ENCODE measurements at places on chromosomes 2 and 18. TPM values are rescaled to one million over a fixed set of nuclear protein-coding genes. Genes with fewer than 3 reads are reported as not detected.

Gene GAD1
- total RNA-seq, result 17.8 TPM

Gene SF3B6
- 115 TPM for total RNA-seq

Gene MATN3
- not detected for total RNA-seq

Gene COL3A1
- total RNA-seq, result 0.12 TPM

Gene GNAL
- 1.6 TPM for total RNA-seq

Gene GALNT1
- total RNA-seq, result 45.6 TPM

Gene DNER
- not detected for total RNA-seq

Gene CYP27C1
- total RNA-seq, result not detected

Gene GYPC
- 144 TPM for total RNA-seq

- no peak for DNase-seq
Measured at GRCh38 chr2:149057401-149057800, 18.9 kb downstream of the LYPD6B start.

DNA sequence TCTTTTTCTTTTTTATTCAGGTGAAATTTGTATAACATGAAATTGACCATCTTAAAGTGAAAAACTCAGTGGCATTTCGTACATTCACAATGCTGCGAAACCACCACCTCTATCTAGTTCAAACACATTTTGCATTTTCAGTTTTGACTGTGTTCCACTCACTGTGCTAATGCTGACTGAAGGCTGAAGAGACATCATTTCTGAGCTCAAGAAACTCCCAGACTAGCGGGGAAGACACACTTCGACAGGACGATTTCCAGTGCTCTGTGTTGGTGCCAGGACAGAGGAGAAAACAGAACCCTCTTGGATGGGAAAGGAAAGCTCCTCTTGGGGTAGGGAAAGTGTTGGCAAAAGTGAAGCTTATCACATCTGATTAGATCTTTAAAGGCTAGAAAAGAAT, 44.2 kb upstream of the CBLN2 start:
- DNase-seq, result no peak

- DNase-seq, result no peak
Measured at GRCh38 chr2:46361920-46362666, 64.9 kb downstream of the EPAS1 start.

GRCh38 chr18:62023536-62023935, 130.7 kb upstream of the RNF152 start:
- no peak for DNase-seq

DNA sequence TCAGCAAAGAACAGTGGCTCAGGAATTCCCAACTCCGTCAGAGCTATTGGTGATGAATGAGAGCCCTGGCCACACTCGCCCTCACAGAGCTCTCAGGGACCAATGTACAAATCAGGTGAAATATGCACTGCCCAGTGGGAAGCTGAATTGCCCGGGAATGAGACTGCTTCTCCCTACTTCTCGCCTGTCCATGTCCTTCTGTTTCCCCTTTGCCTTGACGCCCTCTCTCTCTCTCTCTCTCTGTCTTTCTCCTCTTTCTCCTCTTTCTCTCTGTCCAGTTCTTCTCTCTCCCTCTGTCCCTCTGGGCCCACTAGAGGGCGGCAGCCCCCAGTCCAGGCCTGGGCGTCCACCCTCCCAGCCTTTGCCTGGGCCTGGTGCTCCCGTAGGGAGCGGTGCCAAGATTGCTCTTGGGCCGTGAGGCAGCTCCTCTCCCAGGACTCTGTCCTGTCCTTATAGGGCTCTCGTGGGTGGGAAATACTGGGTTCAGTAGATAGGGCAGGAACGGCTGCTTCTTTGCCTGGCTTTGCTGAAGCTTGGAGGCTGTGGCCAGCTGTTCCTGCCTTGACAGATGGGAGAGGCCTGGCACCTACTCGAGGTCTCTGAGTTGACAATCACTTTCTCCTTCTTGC, 28.4 kb upstream of the PUM2 start:
- no peak for DNase-seq

- DNase-seq, result peak; percentile 58
Measured at GRCh38 chr2:10331702-10332401, 29.1 kb downstream of the HPCAL1 start.

- DNase-seq, result no peak
Measured at GRCh38 chr2:140041239-140041638, 1261.0 kb upstream of the NXPH2 start.

- DNase-seq, result no peak
Measured at GRCh38 chr2:26176279-26176615, 3.4 kb downstream of the GAREM2 start.

GRCh38 chr2:102114851-102115497, 27.6 kb upstream of the IL1R1 start:
- DNase-seq, result no peak

DNA sequence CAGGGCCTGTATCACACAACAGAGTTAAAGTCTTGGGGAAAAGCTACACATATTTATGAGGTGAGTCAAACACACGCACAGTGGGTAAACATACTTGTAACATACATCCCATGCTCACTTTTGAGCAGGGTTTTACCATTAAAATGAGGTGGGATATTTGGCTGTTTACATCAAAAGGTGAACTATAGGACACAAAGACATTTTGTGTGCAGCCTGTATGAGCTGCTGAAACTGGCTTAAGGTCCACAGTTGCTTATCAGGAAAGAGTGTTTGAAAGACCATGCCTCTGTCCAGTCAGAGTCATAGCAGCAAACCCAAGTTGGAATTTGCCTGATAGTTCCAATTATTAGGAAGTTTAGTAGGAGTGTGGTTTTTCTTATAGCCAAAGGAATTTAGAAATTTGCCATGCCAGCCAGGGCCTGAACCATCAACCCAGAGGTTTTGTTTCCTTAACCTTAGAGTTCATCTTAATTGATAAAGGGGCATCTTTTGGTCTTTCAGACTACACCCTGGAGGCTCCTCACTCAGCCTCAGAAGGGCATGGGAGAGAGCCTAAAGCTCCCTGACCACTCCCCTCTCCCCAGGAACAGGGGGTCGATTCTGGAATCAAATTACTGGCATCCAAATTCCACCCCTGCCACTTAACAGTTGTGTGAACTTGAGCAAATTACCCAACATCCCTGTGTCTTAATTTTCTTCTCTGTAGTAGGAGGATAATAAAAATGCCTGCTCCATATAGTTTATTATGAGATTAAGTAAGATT, 29.9 kb upstream of the L3MBTL4 start:
- DNase-seq, result no peak

DNA sequence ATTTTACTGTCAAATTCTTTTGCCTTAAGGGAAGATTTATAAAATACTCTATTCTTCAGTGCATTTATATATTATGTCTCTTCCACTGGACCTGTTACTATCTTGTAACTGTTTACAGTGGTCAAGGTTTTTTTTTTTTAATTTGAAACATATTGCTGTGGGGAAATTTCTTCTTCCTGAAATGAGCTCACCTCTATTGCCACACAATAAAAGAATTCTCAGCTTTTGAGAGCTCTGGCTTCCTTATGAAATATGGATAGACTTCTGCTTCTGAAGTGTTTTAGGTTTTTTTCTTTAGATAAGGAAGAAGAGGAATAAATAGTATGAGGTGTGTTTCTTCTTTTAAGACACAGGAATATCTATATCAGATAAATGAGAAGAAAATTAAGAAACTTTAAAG, 7.7 kb downstream of the VRK2 start:
- no peak for DNase-seq

GRCh38 chr2:129499747-129500146, 479.7 kb upstream of the RAB6C start:
- no peak for DNase-seq

DNA sequence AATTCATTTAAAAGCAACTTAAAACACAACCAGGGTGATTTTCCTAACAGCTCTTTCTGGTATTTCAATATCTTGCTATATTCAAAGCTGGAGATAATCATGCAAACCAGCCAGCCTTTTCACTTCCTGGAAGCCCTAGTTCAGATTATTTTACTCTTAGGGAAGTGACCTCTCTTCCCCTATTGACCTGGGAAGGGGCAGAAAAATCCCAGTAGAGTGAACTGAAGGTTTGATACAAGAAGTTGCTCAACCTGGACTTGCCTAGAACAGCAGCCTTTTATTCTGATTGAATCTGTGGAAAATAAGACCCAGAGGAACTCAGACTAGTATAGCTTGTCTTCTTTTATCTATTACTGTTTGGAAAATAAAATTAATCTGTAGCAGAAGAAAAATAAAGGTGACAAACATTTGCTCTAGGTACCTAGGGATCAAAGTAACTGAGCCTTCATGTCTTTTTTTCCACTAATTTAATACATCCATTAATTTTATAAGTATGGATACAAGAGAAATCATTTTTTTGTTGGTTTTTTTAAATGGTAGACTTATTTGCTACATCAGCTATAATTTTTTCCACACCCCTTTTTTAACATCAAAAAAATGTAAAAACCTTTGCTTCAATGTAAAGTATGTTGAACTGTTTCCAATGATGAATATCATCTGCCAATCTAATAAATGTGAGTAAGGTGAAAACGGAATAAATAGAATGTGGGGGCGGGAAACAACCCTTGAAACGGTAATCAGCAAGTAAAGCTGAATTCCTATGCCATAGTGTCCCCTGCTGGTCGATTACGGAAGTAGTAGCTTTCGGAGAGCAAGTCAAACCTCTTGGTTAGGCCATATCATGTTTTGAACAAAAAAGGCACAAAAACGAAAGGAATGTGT, 629.9 kb downstream of the NRXN1 start:
- DNase-seq, result peak; percentile 34

GRCh38 chr2:175576875-175577274, 395.4 kb upstream of the ATP5MC3 start:
- no peak for DNase-seq

GRCh38 chr2:105486762-105487141, 87.9 kb upstream of the FHL2 start:
- DNase-seq, result no peak

- DNase-seq, result no peak
Measured at GRCh38 chr2:217008794-217009193, 148.9 kb upstream of the TNP1 start.

DNA sequence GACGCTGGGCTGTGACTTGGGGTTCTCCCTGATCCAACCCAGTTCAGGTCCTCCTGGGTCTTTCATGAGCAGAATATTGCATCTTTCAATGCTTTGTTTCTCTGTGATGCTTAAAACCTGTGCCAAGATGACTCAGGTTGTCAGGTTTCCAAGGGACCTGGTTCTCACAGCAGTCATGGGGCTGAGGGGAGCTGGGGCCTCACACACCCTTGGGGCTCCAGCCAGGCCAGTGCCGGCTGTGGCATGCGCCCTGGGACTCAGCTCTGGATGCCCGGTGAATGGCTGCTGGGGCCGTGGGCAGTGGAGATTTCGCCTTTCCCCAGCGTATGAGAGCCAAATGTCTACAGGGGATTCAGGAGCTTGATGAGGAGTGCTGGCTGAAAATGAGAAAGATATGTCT, 29.6 kb downstream of the EDAR start:
- DNase-seq, result no peak

DNA sequence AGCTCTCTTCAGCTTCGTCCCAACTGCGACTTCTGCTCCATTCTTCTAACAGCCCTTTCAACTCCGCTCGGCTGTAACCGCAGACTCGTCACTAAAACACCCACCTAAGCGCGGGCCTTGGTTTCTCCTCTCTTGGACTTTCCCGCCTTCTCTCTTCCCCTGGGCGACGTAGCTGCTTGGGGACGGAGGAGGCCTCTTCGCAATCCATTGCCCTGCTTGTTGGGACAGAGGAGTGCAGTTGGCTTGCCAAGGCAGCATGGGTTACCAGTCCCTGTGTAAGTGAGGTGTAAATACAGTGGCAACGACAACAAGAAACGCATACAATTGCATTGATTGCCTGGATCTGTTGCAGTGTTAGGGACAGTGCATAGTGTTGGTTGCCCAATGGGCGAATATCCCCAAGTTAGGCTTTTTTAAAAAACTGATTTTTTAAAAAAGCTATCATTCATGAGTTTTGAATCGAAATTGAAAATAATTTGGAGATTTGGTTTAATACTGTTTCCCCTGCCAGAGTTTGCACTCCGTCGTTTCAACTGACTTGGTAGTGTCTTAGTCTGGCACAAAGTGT, 484 bp upstream of the DARS1 start:
- DNase-seq, result peak; percentile 83

DNA sequence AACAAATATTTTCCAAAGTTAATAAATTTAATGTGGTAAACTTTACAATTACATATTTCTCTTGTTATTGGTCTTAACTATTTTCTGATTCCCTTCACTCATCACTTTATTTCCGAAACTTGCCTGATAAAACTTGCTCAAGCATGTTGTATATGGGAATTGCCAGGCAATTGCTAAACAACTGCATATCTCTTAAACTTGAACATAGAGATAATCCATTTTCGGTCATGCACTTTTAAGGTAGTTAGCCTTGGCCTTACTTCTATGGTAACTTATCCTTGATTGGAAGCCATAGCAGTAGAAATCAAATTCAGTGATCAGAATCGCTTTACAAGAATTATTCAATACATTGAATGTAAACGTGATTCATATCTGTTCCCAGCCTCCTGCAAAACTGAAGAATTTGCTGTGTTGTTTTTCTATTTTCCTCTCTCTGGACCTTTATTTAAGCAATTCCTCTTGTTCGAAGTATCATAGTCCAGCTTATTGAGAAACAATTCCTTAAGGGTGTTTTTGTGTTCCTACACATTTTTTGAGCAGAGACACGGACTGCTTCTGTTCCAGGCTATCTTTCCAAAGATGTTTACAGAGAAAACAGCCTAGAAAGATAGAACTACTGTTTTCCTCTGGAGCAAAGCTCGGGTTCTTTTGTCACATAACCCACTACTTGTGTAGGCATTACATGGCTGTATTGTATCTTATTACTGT, 674.3 kb downstream of the IRS1 start:
- DNase-seq, result no peak

GRCh38 chr2:175323162-175323561, 141.7 kb upstream of the ATP5MC3 start:
- DNase-seq, result no peak

- DNase-seq, result no peak
Measured at GRCh38 chr2:159096901-159097300, 128.5 kb downstream of the TANC1 start.

DNA sequence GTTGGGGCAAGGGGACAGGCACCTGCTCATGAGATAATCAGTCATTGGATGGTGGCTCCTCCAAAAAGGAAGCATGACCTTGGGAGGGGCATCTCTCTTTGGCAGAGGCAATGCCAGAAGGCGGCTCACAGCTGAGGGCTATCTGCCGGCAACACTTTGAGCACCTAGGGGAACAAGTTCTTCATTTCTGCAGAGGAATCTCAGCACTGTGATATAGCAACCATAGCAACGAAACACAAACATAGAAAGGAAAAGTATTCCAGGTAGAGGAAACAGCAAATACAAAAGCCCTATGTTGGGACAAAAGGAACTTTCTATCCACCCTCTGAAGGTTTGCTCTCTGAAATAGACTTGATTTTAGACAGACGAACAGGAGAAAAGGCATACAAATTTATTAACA, 89.1 kb upstream of the NEDD4L start:
- DNase-seq, result no peak

DNA sequence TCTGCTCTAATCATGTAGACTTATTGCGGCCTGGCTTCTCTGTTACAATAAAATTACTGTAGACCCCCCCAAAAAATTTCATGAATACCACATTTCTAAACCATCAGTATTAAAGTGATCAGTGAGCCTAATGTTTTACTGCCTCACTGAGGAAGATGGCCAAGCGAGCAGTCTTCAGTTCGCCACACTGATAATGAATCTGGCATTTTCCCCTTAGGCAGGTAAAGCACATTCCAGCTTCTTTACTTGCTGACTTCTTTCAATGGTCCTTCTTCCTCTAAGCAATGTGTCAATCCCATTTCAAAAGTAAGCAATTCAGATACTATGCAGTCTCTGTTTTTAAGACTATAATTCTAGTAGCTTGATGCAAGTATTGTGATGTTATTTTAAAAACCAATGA, 137.6 kb downstream of the LAMA1 start:
- DNase-seq, result no peak

GRCh38 chr2:1800716-1801388, 56.5 kb upstream of the PXDN start:
- DNase-seq, result no peak

GRCh38 chr2:178265851-178266250, 71.5 kb downstream of the OSBPL6 start:
- no peak for DNase-seq
